ENCODE measurements at places on chromosomes 12 and 14. TPM values are rescaled to one million over a fixed set of nuclear protein-coding genes. Genes with fewer than 3 reads are reported as not detected.

- no peak for DNase-seq
These were observed 34.1 kb upstream of the ATP23 start for GRCh38 chr12:57907281-57907680.

DNA sequence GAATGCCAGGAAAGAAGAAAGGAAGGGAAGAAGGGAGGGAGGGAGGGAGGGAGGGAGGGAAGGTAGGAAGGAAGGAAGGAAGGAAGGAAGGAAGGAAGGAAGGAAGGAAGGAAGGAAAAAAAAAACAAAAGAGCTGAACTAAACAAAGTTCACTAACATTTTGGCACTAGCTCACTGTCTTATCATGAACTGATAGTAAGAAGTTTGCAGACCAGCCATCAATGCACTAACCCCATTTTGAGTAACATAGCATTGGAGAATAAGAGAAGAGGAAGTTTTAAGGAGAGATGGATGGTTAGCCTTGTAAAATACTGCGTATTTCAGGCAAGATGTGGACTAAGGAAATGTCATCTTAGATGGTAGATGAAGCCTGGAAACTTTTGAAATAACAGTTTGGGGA lies 1136.0 kb downstream of the FLRT2 start:
- no peak for DNase-seq

GRCh38 chr12:60399064-60399463 lies 803.2 kb downstream of the SLC16A7 start:
- DNase-seq = no peak

GRCh38 chr14:96914571-96915128 lies 117.5 kb downstream of the VRK1 start:
- DNase-seq = no peak

- no peak for DNase-seq
These were observed 11.9 kb downstream of the VRTN start for GRCh38 chr14:74360163-74360562.

DNA sequence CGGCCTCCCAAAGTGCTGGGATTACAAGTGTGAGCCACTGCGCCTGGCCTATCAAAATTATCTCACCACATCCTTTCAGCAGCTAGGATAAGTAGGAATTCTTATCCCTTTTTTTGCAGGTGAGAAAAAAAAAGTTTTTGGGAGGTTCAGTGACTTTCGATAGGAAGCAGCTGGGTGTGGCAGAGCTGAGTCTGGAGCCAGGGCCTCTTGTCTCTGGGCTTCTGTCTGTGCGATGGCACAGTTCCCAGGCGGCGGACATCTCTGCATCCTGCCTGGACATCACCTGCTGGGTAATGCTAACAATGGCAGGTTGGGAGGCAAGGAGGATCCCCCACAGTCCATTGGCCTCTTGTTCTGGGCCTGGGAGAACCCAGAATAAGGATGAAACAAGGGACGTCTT lies 12.5 kb downstream of the NRXN3 start:
- no peak for DNase-seq

DNA sequence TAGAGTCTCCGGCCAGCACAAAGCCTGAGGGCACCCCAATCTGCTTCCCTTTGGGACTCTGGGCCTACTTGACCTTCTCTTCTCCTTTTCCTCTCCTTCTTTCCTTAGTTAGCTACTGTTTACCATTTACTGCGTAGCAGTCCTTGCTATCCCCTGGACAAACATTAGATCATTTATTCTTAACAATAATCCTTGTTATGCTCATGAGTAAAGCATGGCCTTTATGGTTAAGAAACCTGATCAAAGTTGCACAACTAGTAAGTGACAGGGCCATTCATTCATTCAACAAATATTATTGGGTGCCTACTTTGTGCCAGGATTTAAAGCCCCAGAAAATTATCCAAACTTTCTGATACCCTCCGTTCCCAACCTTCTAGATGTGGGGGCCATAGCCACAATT lies 3.2 kb upstream of the HDAC7 start:
- no peak for DNase-seq

DNA sequence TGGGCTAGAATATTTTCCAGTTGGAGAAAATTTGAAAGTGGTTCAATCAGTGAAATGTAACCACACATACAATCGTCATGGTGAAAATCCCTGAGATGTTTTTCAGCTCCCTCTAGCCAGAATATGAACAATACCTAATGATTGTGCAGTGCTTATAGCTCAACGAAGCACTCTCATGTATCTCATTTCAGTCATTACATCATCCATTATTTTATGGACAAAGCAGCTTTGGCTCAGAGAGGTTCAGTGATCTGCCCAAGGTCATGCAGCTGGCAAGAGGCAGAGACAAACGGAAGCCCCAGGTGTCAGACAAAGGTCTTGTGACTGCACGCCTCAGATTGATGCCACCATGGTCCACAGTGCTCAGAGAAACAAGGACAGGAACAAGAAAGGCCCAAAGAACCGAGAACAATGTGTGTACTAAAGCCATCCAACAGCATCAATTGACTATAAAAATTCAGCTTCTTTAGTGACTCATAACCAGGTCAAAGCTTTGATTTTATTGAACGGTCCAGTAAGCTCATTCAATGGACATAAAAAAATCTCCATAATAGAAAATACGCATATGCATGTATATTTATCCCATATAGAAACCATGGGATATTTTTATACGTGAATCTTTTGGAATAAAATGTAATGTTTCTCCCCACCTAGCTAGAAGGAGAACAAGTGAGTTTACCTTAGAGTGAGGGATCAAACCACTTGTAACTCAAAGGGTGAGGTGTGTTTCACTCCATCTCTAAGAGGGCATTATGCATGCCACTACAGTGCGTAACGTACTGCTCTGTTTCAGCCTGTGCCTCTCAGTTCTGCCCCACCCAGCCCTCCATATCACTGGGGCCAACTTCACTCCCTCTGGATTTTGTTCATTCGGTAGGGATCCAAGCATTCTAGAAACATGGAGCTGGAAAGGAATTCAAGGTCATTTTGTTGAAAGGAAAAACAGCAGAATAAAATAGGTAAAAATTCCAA lies 141.8 kb downstream of the GRIN2B start:
- no peak for DNase-seq

DNA sequence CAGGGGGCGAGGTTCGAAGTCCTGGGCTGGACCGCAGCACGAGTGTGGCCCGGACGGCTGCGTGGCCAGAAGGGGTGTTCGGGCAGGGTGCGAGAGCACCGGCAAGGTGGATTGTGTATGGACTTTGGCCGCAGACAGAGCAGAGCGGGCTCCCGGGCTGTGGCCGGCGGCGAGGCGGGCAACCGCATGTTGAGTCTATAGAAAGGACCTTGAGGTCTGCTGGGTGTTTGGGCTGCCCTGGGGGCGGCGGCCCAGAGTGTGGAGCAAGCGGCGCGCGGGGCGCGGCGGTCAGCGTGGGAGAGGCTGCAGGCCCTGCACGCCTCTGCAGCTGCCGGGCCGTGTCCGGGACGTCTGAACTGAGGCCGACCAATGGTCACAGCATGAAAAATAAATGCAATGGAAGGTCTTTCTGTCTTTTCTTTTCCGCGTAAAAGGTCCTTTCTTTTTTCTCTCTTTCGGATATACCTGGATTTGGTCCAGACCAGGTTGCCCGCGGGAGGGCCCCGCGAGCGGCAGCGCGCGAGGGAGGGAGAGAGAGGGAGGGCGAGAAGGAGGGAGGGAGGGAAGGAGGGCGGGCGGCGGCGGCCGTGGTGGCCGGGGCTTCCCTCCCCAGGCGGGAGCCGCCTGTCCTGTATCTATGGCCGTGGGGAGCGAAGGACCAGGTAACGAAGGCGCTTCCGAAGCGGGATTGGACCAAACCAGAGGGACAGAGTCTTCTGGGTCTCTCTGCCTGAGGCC lies 5.5 kb upstream of the HOXC9 start:
- no peak for DNase-seq

- no peak for DNase-seq
These were observed 21.7 kb downstream of the PAPLN start for GRCh38 chr14:73258845-73259611.

GRCh38 chr12:100337727-100338126 lies 19.1 kb upstream of the SLC17A8 start:
- no peak for DNase-seq

DNA sequence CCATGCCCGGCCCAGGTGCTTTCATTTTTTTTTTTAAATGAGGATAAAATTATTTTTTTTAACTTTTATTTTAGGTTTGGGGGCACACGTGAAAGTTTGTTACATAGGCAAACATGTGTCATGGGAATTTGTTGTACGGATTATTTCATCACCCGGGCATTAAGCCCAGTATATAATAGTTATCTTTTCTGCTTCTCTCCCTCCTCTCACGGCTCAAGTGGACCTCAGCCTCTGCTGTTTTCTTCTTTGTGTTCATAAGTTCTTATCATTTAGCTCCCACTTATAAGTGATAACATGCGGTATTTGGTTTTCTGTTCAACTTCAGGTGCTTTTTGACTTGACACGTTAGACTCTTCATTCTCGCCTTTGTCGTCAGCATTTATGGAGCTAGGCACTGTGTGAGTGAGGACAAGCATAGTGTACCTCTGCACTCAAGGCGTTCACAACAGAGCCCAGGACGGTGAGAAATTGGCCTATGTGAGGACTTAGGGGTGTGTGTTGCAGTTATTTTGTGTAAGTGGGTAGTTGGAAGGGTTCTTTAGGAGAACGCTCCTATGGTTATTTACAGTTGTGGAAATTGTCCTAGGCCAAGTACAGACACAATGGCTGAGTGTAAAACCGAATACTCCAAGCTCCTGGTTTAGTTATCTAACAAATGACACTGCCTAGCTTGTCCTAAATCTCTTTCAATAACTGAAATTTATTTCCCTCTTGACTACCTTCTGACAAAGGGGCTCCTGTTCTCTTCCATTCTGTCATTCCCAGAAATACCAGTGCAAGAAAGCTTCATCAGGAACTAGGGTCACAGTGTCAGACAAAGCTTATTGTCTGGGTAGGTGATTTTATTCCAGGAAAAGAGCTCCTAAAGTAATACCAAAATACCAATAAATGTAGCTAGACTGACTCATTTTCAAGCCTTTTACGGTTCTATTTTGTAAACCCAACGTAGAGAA lies 200.5 kb upstream of the PRICKLE1 start:
- DNase-seq = peak; percentile 43

- peak; percentile 12 for DNase-seq
These were observed 120.6 kb upstream of the CDKN3 start for GRCh38 chr14:54275997-54276725.

GRCh38 chr14:64673316-64673715 lies 30.9 kb upstream of the PLEKHG3 start:
- DNase-seq = no peak

DNA sequence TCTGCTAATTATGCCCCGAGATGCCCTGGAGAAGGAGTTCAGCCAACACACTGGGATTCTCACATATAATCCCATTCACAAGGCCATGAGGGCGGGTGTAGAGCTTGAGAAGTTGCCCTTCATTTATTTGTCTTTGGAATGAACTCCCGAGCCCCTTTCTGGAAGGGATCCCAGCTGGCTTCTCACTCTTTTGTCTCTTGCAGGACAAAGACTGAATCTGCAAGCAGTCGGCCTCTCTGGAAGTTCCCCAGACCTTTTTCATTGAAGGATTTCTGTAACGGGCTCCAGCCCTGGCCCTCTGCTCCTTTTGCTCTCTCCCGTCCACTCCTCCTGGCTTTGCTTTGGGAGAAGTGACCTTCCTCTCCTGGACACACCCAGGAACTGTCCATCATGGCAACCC lies 163.3 kb upstream of the SFSWAP start:
- DNase-seq = no peak

DNA sequence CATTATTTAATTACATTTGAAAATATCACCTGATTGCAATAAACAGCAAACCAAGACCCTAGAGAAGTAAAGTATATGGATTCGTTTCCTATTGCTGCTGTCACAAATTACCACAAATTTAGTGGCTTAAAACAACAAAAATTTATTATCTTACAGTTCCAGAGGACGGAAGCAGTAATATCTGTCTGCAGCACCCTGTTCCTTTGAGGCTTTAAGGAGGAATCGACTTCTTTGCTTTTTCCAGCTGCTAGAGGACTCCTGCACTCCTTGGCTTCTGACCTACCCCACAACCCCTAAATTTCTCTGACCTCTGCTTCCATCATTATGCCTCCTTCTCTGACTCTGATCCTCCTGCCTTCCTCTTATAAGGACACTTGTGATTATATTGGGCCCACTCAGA lies 23.8 kb upstream of the PPM1A start:
- DNase-seq = no peak

DNA sequence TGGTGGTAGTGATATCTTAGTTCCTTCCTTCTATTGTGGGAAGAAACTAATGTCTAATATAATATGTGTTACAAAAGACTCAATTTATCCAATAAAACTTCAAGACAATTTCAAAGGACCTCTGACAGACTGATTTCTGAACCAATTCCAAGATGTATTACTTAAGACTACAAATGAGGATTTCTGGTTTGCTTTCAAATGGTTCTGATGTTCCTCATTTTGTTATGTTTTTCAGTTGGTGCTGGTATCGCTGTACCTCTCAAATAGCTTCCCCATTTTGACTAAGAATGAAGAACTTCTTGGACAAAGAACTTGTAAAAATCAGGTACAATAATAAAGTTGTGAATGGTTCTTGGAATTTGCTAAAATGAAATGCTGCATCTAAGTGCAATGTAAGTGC lies 19.4 kb upstream of the MBIP start:
- no peak for DNase-seq

DNA sequence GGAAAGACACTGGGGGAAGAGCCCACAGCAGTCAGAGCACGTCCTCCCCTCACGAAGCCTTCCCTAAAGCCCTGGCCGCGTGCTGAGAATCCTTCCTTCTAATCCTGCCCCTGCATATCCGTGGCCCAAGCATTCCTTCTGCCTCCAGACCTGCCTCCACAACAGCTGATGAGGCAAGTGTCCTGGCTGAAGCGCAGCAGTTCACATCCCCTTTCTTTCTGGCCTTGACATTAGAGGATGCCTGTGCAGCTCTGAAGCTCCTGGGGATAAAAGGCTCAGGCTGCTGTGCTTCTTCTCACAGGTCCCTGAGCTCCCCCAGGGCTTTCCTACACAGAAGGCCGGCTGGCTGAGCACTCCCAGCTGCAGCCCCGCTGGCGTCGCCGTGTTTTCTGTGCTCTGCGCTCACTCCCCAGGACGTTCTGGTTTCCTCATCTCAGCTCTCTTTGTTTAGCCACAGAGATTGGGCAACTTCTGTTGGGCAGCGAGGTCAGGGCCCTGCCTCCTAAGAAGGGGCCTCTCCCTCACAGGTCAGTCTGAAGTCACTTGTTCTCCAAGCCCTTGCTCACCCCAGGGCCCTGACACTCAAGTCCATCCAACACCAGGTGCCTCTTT lies 45.8 kb downstream of the NINJ2 start:
- DNase-seq = no peak

- DNase-seq = peak; percentile 88
These were observed 51.2 kb downstream of the ATF7IP start for GRCh38 chr12:14416658-14417057.

TRIM9 gene
- total RNA-seq = 1.6 TPM

PHETA1 gene
- total RNA-seq = 16.2 TPM

FAM222A gene
- total RNA-seq = 0.54 TPM

RNU4-1 gene
- total RNA-seq = under 0.01 TPM

TAS2R50 gene
- total RNA-seq = 3.1 TPM

ASIC1 gene
- total RNA-seq = 4.9 TPM

IAPP gene
- not detected for total RNA-seq
